Stimulated activated CD8-positive, alpha-beta memory T cell treated with anti-CD3 and anti-CD28 coated beads, Interleukin-4, amount 100 ng/mL, for 1 hour (primary cell): ENCODE measurements at places on chromosomes 7 and 10.

DNA sequence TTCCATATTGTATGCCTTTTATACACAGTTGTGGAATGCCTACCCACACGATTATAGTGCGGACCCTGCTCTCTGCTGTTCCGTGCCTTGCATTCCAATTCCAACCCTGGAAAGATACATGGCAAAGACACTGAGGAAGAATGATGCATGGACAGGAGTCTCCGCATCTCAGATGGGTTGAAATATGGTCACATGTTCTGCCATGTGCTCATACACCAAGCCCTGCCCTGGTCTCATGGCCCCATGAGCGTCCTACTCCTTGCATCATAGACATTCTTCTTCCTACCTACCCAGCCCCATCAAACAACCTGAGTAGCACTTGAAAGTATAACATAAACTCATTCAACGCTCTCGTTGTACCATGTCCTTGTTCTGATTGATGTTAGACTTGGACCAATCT, 6.3 kb downstream of the SLC39A12 start:
- no peak for DNase-seq

- no peak for DNase-seq
Measured at GRCh38 chr10:96450529-96451207, 63.1 kb downstream of the TLL2 start.

DNA sequence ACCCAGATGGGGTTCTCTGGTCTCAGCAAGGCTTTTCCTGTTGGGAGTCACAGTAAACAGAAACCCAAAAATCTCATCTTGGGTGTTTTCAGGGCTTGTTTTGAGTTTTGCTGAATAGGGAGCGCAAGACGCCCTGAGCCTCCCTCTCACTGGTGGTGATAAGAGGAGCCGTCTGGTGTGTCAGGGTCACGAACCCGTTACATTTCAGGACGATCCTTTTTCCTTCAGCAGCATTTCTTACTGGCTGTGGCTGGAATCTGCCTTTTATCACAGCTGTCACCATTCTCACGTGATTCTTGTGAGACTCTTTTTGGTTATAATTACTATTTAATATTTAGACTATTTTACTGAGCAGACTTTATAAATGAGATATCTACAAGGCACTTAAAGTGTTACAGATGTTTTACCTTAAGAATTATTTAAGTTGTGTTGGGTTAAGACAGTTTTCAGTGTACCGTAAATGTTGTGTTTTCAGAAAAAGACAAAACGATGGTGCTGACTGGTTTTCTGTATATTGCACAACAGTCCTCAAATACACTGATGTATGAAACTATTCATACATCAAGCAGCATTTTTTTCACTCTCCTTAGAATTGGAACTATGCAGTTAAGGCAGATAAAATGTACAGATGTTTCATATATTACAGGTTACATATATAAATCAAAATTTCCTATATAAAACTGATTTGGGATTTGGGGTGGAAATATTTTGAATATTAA, 2.2 kb upstream of the GET4 start:
- no peak for DNase-seq

- no peak for DNase-seq
Measured at GRCh38 chr10:11822026-11822756, 965 bp upstream of the PROSER2 start.

- DNase-seq, result no peak
Measured at GRCh38 chr7:111140091-111140865, 49.4 kb downstream of the LRRN3 start.

- DNase-seq, result no peak
Measured at GRCh38 chr7:12570534-12571461, at the start of gene SCIN. Gene SCIN, plus strand, starts transcription at chr7:12570720. Its CDS starts 67 bp downstream, at chr7:12570787.

DNA sequence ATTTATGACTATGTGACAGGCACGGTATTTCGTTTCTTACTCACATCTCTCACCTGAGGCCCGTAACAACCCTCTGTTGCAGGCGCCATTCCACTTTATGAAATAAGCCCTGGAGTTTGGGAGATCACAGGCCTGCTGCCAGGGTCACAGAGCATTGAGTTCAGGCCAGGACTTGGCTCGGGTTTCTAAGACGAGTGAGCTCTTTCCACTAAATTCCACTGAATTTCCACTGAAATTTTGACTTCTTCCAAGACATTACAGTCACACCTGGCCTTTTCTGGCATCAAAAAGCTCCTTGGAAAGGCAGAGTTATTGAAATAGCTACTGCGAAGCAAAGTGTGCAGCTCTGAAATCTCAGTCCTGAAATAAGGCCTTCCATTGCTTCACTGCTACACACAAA, 282.8 kb upstream of the MGMT start:
- no peak for DNase-seq

DNA sequence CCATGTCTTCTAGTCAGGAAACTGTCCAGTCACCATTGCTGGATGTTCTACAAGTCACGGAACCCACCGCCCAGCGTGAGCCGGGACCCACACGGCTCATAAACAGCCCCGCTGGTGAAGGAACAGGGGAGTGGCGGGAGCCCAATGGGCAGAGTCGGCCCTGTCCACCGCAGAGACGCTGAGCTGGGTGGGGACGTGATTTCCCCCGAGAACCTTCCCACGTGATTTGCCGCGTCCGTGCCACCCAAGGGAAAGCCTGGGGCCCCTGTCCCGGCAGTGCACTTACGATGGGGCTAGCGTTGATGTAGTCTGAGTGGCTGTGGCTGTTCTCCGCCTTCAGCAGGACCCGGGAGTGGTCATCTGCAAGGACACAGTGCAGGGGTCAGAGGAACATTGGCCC, 266.9 kb downstream of the DNAJB6 start:
- DNase-seq, result no peak

GRCh38 chr7:89927762-89928161, 226.5 kb upstream of the STEAP1 start:
- DNase-seq, result no peak

- no peak for DNase-seq
Measured at GRCh38 chr10:62264702-62265436, 3.8 kb downstream of the RTKN2 start.
